ENCODE measurements at places on chromosomes 4 and X. TPM values are rescaled to one million over a fixed set of nuclear protein-coding genes. Genes with fewer than 3 reads are reported as not detected.

GRCh38 chr4:107467461-107467860, 252.6 kb downstream of the PAPSS1 start:
- no peak for DNase-seq

GRCh38 chr4:145938618-145939440, at the start of gene ZNF827:
TSS of gene ZNF827 (minus strand) at chr4:145938823. CDS start at chr4:145938407, 416 bp downstream.
- peak; percentile 85 for DNase-seq

DNA sequence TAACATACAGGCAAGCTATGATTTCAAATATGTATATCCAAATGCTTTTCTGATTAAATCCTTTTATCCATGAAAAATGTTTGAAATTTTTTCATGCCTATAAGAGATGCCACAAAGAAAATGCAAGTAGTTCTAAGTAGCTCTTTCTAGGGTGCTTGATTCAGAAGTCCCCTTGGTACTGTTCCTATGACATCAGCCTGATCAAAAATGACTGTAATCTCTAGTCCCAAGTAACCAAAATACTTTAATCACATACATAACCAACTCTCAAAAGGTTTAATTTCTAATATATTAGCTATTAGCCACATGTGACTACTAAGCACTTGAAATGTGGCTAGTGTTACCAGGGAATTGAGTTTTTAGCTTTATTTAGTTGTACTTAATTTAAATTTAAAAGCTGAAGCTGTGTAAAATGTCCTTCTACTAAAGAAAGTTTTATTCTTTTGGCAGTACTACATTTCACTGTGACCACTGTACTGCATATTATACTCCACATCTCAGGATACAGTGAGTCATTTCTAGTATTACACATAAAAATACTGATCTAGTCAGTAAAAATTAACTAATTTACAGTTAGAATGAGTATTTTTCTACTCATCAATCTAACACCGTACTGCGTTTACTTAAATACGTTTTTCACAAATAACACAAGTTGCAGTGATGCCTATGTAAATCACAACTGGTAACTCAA, 33.9 kb downstream of the FBXW7 start:
- DNase-seq = no peak

DNA sequence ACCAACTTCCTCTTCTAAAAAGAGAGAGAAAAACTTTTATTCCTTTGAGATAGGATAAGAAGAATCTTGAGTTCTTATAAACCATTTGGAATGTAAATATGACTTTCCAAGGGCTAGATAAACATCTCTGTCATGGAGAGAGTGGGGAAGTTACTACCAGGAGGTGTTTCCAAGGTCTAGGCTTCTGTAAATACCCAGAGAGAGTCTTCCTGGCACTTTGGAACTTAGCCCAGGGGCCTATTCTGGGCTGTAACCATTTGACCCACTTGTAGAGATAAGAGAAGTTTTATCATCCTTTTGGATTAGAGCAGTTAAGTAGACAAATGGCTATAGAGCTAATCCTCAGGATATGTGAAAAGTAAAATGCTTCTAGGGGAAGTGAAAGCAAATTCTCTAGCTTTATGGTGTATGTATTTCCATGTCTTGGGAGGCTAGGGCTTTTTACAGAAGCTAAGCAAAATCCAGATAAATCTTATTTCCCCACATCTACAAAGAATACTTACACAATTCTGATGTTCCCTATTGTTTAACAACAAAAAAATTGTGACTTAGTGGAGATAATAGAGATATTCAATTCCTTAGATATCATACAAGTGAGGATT, 51.1 kb downstream of the MCUB start:
- no peak for DNase-seq

DNA sequence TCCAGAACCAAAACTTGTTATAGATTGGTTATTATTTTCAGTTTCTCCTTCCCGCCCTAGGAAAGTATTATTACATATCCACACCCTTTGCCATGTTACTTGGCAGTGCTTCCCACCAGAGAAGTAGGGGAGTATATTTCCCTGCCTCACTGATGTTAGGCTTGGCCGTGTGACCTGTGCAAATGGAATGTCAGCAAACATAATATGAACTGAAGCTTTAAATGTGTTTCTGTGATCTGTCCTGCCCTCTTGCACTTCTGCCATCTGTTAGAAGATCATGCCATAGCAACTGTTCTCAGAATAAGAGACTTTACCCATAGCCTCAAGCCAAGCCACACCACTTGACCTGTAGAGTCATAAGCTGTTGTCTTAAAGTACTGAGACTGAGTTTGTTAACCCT, 36.7 kb upstream of the NEUROG2 start:
- no peak for DNase-seq

DNA sequence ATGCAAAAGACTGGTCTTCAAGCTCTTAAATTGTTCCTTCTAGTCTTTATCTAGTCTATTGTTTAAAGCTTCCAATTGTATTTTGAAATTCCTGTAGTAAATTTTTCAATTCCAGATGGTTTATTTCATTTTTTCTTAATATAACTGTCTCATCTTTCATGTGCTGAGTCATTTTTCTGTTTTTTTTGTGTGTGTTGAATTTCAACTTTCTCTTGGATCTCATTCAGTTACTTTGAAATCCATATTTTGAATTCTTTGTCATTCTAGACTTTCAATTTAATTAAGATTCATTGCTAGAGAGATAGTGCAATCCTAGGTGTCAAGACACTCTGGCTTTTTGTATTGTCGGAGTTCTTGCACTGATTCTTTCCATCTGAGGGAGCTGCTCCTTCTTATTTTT, 128.0 kb upstream of the PRKG2 start:
- no peak for DNase-seq

- DNase-seq = no peak
These were observed 363.0 kb downstream of the MID1IP1 start for GRCh38 chrX:39164212-39164611.

DNA sequence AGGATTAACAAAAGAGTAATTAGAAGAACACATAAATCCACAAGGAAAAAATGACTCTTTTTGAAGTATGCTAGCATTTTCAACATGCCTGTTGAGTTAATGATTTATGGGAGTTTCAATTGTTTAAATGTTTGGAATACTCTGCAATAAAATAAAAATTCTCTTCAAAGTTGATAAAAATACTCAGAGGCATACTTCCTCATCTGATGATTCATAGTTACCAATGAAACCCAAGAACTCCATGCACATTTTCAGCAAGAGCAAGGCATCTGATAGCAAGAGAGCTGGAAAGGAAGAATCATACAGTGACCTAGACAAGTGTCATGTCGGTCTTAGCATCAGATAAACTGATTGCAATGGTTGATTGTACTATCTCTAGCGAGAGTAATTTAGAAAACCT, 443.7 kb upstream of the ATOH1 start:
- DNase-seq = no peak

GRCh38 chr4:23902222-23902804, 12.5 kb upstream of the PPARGC1A start:
- no peak for DNase-seq

DNA sequence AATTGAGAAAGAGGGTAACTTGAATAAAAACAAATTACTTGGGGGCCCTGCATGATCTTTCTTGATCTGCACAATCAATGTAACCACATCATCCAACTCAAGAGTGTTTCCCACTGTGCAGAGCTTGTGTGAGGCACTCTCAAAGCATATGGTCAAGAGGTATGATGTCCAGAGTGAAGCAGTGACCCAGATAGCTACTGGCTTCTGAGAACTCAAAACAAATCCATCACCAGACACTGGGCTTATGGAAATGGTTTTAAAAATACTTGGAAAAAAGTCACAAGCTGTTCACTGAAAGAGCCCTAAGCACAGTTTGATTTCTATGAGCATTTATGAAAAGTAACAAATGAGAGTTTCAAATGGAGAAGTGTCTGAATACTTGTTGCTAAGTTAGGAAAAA, 361.0 kb downstream of the GRXCR1 start:
- DNase-seq = no peak

- no peak for DNase-seq
These were observed 47.2 kb downstream of the UGT2B11 start for GRCh38 chr4:69167300-69167699.

GRCh38 chrX:147735364-147735763, 176.4 kb upstream of the FMR1 start:
- DNase-seq = no peak

DNA sequence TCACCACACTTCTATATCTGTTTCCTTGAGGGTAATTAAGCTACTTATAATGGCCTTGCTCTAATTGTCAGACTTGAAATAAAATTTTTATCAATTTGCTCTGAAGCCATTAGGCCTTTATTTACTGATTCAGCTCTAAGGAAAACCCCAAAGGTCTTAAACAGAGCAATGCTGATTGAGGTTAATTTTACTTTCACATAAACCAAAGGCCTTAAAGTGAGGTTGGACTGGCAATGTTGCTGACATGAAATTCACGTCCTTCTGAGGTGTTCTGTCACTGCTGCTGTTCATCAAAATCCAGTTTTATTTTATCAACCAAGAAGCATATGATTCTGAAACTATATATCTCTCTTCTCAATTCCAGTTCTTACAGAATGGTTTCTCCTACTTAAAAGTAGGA, 21.7 kb upstream of the GPRIN3 start:
- DNase-seq = no peak

GRCh38 chr4:31089815-31090214, 369.6 kb downstream of the PCDH7 start:
- DNase-seq = no peak

The RGN gene
- 17.3 TPM for total RNA-seq

The GJB1 gene
- total RNA-seq = not detected

The UGT2B11 gene
- total RNA-seq = not detected

The PLXNB3 gene
- 19.1 TPM for total RNA-seq

Data from posterior vena cava (tissue), 2 donors.